ENCODE measurements at places on chromosomes 5 and 9.

- no peak for DNase-seq
Measured at GRCh38 chr9:123460091-123460490, 104.1 kb downstream of the CRB2 start.

DNA sequence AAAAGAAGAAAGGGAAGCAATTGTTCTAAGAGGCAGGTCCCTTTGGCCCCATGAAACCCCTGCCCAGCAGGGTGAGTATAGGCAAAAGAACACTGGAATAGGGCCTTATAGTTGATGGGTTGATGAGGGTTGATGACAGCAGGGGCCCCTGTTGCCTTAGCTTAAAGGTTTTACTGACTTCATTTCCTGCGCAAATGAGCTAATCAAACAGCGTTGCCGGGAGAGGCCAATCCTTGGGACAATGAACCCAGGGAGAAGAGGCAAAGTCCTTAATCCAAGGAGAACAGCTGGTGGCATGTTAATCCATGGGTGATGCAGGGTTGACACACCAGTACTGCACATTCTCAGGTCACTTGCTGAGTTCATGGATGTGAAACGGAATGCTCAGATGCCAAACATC is 22.0 kb upstream of the EPB41L4B start:
- no peak for DNase-seq

DNA sequence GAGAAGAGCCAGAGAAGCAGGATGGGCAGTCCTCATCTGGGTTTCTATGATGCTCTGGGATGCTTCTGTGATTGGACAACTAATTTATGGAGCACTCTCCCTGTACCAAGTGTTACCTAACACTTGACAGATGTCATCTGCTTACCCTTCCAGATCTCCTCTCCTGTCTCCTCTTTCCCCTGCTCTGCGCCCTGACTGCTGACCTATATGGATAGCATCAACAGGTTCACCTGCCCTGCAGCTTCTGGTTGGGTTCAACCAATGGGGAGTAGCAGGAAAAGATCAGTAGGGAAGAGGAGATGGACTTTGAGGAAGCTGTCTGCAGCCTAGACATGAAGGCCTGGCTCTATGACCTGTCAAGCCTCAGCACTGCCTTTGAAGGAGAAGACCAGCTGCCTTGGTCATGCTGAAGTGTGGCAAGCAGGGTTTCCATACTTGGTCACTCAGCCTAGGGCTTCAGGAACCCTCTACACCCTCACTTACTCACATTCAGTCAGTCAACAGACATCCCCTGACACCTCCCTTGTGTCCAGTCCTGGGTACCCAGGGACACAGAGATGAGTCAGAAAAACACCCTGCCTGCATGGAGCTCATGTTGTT is 11.3 kb upstream of the P4HA2 start:
- no peak for DNase-seq

GRCh38 chr5:171711571-171711970 is 74.0 kb upstream of the SMIM23 start:
- DNase-seq, result no peak

GRCh38 chr9:114521846-114522245 is 16.6 kb upstream of the WHRN start:
- DNase-seq, result no peak

- DNase-seq, result no peak
Measured at GRCh38 chr5:8958602-8959001, 587.3 kb downstream of the SEMA5A start.

- no peak for DNase-seq
Measured at GRCh38 chr5:180519098-180519497, 24.9 kb downstream of the CNOT6 start.

DNA sequence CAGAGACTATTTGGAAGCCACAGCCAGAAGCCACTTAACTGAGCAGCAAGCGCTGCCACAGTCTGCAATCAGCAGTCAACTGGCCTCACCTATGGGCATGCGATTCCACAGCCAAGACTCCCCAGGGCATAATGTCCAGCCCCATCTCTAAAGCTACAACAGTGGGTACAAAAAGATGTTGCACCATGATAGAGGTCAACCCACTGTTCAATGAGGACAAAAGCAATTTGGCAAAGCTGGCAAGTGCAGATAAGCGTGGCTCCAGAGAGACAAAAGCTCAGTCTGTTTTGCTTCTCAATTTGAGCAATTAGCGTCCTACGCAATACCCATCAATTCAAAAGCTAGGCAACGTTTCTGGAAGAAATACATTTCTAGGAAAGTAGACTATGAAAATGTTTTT is 3.2 kb downstream of the TAS2R1 start:
- no peak for DNase-seq

- no peak for DNase-seq
Measured at GRCh38 chr5:150511578-150512367, 3.8 kb downstream of the NDST1 start.

- no peak for DNase-seq
Measured at GRCh38 chr5:107929080-107929479, 258.3 kb upstream of the EFNA5 start.

DNA sequence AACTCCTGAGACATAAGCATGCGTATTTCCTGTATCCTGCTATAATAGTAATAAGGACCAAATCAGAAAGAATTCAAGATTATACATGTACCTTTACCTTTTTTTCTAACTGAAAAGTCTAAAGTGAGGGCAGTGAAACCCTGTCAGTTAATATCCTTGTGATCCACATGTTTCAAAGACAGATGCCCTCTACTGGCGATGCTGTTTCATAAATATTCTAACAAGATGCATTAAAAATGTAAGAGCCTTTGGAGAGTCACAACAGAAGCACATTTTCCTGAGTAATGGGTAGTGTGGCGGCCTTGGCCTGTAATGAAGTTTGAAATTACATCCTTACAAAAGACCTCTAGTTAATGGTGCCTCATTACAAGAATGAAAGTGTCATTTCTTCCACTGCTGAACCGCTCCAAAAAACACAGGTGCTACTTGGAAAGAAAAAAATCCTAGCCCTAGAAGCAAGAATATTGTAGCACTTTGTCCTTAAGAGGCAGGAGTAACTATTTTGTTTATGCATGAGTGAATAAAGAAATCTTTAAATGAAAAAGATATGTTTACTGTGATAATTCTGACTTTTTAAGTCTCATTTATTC is 232.6 kb downstream of the EPB41L4A start:
- DNase-seq, result no peak

DNA sequence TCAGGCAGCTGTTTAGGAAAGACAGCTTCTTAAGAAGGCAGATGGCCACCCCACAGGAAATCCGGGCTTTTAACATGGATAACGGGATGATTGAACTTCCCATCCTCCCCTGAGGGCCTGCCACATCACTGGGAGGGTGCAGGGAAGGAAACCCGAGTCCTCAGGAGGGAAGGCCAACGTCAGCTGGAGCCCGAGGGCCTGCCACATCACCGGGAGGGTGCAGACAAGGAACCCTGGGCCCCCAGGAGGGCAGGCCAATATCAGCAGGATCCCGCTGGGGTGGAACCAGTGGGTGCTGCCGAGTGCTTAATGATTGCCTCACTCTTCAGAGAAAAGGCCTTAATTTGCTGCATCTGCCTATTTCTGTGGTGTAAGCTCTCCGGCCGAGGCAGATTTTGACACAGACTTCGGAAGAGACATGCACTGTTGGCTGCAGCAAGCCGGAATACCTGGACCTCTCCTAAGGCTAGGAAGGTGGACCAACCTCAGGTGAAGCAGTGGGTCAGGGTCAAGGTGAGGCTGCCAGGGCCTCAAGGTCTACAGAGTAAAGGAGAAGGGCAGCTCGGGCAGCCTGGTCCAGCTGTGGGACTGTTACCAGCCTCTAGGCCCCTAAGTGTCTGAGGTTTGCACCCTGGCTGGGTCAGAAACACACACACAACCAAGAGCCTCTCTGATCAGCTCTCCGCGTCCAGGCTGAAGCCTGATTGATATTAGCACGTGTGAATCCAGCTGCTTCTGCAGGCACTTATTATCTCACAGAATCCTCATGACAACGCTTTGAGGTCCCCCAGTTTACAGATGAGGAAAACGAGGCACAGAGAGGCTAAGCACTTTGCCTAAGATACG is 14.8 kb upstream of the COL5A1 start:
- no peak for DNase-seq

- DNase-seq, result peak; percentile 90
Measured at GRCh38 chr9:96116275-96117064, 185.5 kb downstream of the HSD17B3 start.

GRCh38 chr9:127723444-127723843 is 7.6 kb downstream of the TTC16 start:
- DNase-seq, result no peak

DNA sequence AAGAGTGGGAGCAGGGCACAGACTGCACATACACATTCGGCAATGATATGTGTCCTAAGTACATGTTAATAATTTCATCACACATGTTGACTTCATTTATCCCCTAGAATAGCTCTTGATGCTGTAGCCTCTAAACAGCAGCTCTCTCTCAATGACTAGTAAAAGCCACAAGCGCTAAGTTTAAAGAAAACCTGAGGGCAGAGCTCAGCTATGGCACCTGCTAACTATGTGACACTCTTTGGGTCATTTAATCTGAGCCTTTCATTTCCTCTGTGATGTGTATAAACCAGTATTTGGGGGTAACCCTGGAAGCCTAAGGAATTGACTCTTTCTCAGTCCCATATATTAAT is 140.6 kb upstream of the MOCS2 start:
- no peak for DNase-seq

- no peak for DNase-seq
Measured at GRCh38 chr9:93126825-93127368, 7.2 kb downstream of the NINJ1 start.

DNA sequence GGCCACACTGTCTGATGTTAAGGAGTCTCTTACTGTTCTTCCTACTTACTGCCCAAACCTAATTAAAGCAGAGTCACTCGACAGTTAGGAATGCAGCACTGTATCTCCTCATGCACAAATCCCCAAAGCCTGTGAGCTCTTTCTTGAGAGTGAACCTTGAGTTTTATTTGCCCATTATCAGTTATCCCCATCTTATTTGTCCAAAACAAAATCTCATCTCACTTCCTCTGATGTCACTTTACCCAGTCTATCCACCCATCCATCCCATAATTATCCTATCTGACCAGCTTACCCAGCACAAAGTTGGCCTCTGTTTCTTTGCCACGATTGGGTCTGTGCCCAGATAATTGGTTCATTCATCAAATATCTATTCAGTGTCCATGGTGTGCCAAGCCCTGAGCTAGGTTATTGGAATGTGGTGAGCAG is 250.8 kb downstream of the SLIT3 start:
- no peak for DNase-seq

- DNase-seq, result peak; percentile 40
Measured at GRCh38 chr5:74895906-74896305, 29.7 kb upstream of the FAM169A start.

GRCh38 chr5:41809128-41809527 is 61.1 kb downstream of the OXCT1 start:
- DNase-seq, result no peak
